ENCODE measurements at places on chromosomes 2 and 18.

DNA sequence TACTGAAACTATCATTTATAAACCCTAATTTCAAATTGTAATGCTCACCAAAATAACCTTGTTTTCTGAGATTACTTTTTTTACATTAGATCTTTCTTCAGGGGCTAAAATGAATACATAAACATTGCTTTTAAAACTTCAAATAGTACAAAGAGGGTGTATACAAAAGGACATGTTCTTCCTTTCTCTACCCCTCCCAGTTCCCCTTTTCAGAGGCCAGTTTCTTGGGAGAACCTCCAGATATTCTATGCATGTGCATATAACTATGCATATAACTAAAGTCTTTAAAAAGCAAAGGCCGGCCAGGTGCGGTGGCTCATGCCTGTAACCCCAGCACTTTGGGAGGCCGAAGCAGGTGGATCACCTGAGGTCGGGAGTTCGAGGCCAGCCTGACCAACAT, 10.6 kb upstream of the FAM117B start:
- DNase-seq, result no peak

DNA sequence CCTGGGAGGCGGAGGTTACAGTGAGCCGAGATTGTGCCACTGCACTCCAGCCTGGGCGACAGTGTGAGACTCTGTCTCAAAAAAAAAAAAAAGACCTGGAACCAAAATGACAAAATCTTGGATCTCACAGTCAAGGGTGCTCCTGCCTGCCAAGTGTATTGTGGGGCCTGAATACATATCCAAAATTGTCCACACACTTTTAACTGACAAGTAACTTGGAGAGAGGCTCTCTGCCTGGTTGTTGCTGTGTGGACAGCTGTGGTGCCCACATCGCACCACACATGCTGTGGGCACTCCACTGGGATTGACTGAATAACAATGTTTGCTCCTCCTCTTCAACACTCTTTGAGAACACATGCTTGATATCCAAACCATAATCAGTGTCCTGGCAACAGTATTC, 117.6 kb upstream of the REV1 start:
- DNase-seq, result no peak

GRCh38 chr2:43041661-43042360, 184.6 kb downstream of the ZFP36L2 start:
- DNase-seq, result peak; percentile 49

- DNase-seq, result no peak
Observed at GRCh38 chr2:118278046-118278445, 189.8 kb downstream of the INSIG2 start.

GRCh38 chr18:42048158-42048557, 93.1 kb downstream of the PIK3C3 start:
- DNase-seq, result peak; percentile 36

DNA sequence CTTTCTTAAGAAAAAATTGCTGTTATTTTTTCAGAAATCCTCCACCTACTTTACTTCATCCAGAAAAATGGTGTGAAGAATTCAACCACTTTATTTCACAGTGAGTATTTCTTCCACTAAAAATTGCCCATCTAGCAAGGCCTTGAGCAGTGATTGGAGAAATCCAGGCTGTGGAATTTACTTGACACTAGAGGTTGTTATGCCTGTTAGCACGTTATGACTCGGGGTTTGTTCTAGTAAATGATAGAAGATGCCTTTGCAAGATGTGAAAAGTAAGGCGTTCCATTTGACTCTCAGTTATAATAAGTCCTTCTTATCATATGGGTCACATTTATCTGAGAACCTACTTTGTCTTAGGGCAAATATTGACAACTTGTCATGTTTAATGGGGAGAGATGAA, 157.4 kb downstream of the MYO3B start:
- DNase-seq, result no peak

DNA sequence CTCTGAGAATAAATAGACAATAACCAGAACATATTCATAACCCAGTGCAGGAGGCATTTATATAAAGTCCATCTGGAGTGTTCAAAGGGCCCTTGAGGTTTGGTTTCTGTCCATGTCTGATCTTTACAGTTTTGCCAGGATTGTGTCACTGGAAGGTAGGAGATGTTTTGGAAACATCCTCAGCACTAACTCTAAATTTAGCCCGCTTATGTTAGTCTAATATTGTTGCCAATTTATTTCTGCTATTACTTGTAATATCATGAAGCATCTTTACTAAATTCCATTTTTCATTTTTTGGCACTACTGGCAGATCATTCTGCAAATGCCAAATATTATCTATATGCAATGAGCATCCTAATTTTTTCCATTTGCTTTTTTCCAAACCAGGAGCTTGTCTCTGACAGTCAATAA, 22.4 kb upstream of the REV1 start:
- DNase-seq, result no peak

- DNase-seq, result no peak
Observed at GRCh38 chr2:73703675-73704074, 33.5 kb downstream of the TPRKB start.

DNA sequence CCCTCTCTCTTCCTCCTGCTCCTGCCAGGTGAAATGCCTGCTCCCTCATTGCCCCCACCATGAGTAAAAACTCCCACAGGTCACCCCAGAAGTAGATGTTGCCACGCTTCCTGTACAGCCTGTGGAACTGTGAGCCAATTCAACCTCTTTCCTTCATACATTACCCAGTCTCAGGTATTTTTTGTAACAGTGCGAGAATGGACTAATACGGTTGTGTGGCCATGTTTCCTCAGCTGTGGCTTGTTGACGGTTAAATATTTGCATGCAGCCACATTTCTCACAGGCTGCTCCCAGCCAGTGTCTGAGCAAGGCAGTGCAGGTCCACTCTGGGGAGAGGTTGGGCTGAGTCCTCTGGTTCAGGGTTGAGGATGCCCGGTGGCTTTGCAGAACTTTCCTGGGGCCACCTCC, 27.8 kb upstream of the COPS8 start:
- no peak for DNase-seq

GRCh38 chr2:74028741-74029140, 44.0 kb downstream of the TET3 start:
- no peak for DNase-seq

GRCh38 chr2:25548601-25549000, 124.8 kb downstream of the DTNB start:
- DNase-seq, result no peak

- no peak for DNase-seq
Observed at GRCh38 chr2:219851801-219852481, 224.5 kb downstream of the SLC4A3 start.
